Bronchial epithelial cell (primary cell): ENCODE measurements at places on chromosomes 5 and 9. TPM values are rescaled to one million over a fixed set of nuclear protein-coding genes. Genes with fewer than 3 reads are reported as not detected.

GRCh38 chr9:136939996-136940525, 4.5 kb downstream of the FBXW5 start:
- DNase-seq, result no peak

- DNase-seq, result no peak
Measured at GRCh38 chr5:981456-981855, 27.1 kb upstream of the NKD2 start.

GRCh38 chr5:130397132-130397531, 492.9 kb downstream of the CHSY3 start:
- no peak for DNase-seq

The NMUR2 gene
- not detected in 2 replicates for total RNA-seq

GRCh38 chr9:37968228-37968701, 64.3 kb upstream of the SLC25A51 start:
- peak; percentile 84 for DNase-seq

DNA sequence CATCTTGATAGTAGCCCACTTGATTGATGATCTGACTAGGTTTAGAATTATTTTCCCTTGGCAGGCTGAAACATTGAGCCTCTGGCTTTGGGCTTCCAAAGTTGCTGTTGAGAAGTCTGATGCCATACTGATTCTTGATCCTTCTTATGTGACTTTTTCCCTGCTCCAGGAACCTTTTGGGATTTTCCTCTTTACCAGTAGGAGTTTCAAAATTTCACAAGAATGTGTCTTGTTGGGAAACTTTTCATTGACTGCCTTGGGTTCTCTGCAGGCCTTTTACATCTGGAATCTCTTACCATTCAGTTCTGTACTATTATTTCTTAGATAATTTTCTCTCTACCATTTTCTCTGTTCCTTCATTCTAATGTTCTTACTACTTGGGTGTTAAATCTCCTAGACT, 20.0 kb downstream of the STC2 start:
- no peak for DNase-seq

The SHISAL2B gene
- not detected in 2 replicates for total RNA-seq

- no peak for DNase-seq
Measured at GRCh38 chr5:71522151-71522550, 65.0 kb upstream of the MCCC2 start.

The SQSTM1 gene
- 686 and 733 TPM in 2 replicates for total RNA-seq

The FPGS gene
- 46.9 and 70.0 TPM in 2 replicates for total RNA-seq

The INSL4 gene
- total RNA-seq, result 0.26 TPM in 1 of 2 replicates, not detected in the other

The HBEGF gene
- 23.8 and 76.6 TPM in 2 replicates for total RNA-seq

- no peak for DNase-seq
Measured at GRCh38 chr9:127611603-127611898, 526 bp upstream of the STXBP1 start.

DNA sequence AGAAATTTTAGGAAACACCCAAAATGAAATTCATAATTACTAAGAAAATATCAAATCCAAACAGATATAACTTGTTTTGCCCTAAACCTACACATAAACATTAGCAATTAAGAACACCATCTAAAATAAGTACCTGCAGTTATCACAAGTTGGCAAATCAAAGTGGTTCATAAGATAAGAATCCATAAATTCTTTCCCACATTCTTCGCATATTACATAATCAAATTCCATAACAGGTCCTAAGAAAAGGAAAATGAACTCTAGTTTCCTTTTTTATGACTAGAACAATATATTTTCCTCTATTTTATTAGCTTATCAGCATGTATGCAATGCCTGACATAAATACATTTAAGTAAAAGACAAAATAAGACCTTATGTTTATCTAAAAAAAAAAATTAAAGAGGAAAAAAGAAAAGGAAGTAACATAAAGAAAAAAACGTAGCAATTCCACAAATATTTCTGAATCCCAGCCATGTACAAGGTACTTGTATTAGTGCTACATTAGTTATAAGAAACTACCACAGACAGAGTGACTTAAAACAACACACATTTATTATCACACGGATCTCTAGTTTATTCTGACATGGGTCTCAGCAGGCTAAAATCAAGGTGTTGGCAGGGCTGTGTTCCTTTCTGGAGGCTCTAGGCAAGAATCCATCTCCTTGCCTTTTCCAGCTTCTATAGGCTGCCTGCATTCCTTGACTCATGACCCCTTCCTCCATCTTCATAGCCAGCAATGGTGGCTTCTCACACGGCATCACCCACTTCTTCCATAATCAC, 7.5 kb downstream of the XPA start:
- peak; percentile 30 for DNase-seq

DNA sequence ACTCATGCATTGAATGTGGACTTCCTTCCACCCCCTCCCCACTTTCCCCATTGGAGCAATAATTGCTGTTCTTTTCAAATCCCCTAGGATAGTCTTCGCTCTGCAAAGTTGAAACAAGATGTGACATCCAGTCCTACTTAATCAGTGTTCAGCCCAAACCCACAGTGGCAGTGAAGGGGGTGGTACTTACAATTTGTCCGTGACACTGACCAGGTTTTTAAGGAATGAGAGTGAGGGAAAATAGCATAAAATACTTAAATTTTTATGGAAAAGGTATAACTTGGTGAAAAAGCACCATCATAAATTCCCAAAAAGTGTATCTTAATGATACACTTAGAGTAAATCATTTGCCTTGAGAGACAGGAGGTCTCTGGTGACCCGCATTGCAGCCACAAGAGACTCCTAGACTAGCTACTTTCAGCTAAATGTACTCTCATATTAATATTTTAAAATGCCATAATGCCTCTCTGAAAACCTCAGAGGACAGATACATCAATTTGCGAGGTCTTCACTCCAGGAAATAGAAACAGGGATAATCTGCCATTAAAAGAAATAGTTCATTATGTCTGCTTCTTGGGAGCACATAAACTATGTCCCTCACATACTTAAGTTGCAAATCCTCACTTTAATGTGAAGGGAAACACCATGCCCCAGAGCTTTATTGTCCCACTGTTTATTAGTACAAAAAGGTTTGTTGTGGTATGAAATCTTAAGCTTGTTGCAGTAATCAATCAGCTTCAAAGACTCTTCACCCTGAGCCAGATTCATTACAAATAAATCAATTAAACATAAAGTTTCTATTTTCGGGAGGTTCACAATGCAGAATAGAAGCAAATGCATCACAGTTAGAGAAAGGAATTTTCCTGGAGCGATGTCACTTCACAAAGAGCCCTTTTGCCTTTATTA, 343.6 kb upstream of the ISL1 start:
- DNase-seq, result no peak

DNA sequence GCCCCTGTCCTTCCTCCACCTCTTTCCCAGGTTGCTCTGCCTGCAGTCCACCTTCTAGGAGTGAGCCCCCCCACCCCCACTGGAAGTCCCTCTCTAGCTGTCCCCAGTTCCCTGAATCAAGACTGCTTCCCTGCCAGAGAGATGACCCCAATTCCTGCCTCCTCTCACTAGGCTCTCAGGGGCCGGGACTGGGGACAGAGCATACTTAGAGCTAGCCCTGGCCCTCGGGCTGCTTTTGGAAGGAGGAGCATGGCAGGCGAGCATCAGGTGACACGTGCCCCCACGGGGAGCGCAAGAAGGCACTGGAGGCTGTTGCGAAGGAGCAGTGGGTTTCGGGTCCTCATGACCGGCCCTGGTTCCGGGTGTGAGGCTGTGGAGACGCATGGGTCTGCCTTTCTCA, 9.7 kb downstream of the TRAF2 start:
- no peak for DNase-seq

DNA sequence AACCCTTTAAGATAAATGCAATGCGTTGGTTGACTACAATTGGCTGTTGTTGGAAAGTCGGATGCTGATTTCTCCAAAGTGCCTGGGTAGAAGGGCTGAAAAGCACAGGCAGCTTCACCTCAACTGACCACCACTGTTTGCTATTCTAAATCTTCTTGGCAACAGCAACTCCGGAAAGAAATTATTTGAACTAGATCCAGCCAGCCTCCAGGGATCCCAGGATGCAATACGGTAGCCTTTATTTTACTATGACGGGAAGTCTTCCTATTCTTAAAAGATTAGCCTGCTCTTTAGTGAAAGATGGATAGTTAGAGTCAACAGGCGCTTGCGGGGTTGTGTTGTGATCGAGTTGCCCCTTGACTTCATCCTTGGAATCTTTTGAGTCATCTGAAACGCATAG, 78.6 kb upstream of the KLF9 start:
- DNase-seq, result no peak

The SLC6A18 gene
- total RNA-seq, result not detected in 2 replicates

The ENTPD2 gene
- total RNA-seq, result 0.79 and 1.2 TPM in 2 replicates

The C9orf153 gene
- 0.26 TPM in 2 replicates for total RNA-seq

The REEP2 gene
- total RNA-seq, result 2.4 and 4.5 TPM in 2 replicates

- no peak for DNase-seq
Measured at GRCh38 chr5:67272453-67273130, 76.0 kb upstream of the CD180 start.

DNA sequence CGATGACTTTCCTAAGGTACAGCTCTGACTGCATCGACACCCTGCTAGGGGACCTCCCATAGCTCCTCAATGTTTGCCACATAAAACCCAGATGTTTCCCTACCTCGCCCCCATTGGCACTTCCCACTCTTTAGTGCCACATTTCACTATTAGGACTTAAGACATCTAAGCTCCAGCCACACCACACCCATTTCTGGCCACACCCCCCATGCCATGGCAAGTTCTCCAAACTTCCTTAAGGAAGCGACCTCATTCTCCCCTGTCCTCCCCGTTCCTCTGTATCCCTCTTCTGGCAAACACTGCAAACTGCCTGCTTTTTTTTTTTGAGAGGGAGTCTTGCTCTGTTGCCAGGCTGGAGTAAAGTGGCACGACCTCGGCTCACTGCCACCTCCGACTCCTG, 62.9 kb downstream of the USP20 start:
- peak; percentile 62 for DNase-seq

DNA sequence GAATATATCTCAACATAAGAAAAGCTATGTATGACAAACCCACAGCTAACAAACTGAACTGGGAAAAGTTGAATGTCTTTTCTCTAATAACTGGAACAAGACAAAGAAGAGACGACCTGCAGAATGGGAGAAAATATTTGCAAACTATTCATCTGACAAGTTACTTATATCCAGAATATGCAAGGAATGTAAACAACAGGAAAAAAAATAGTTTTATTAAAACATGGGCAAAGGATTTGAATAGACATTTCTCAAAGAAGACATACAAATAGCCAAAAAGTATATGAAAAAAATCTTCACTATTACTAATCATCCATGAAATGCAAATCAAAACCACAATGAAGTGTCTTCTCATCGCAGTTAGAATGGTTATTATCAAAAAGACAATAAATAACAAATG, 181.7 kb upstream of the TLX3 start:
- DNase-seq, result no peak

DNA sequence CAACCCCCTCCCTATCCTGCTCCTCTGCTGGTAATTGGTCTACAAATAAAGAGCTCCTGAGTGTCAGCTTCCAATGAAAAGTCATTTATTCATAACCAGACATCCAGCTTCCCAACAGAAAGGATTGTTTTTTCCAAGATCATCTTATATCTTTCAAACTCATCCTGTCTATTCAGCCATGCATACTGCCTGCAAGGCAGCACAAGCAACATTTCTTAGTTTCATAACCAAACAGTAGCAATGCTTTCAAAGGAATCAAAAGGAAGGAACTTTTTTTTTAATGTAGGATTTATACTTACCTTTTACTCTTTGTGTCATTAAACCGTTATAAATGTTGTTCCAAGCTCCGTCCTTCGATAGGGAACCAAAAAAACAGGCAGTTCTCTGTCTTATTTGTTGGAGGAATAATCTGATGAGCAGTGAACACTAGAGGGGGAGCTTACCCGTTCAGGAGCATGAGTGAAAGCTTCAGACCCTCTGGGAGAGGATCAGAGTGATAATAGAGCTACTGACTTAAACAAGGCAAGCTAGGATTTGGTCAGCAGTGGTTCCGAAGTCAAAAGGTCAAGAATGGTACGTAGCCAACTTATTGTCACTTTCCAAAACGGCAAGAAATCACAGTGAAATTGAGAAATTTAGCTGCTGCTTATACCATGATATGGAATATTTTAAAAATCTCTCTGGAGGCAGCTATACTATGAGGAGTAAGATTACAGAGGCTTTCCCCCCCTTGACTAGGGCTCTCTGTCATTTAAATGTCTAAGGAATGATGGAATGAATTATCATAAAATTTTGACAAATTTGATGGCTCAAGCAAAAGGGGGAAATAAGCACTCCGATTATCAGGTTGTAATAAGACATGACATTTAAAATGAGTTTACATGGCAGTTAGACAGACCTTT, 892.9 kb downstream of the NR2F1-AS1 start:
- DNase-seq, result peak; percentile 21

DNA sequence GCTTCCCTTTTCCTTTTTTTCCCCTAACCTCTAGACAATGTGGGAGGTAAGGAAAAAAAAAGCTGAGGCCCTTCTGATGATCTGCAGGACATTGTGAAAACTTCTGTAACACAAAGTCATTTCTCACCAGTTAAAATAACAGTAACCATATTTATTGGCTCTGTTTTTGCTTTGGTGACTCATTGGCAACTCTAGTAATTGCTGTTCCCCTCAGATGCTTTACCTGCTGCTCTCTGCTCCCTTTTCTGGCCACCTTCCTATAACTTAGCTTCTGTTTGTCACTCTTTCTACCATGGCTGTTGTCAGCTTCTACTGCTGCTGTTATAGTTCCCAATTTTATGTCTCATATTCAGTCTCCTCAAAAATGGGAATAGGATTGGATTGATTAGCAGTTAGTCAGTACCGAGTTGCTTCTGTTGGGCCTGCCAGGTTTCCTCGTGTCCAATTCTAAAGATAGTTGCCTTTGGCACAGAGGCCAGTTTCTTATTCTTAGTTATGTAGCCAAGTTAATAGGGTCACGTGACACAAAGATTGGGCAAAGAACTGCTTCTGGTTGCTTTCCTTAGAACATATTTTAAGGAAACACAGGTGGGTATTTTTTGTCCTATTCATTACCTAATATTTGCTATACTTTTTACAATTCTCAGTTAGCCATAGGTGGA, 16.8 kb downstream of the SCAMP1 start:
- DNase-seq, result peak; percentile 18

DNA sequence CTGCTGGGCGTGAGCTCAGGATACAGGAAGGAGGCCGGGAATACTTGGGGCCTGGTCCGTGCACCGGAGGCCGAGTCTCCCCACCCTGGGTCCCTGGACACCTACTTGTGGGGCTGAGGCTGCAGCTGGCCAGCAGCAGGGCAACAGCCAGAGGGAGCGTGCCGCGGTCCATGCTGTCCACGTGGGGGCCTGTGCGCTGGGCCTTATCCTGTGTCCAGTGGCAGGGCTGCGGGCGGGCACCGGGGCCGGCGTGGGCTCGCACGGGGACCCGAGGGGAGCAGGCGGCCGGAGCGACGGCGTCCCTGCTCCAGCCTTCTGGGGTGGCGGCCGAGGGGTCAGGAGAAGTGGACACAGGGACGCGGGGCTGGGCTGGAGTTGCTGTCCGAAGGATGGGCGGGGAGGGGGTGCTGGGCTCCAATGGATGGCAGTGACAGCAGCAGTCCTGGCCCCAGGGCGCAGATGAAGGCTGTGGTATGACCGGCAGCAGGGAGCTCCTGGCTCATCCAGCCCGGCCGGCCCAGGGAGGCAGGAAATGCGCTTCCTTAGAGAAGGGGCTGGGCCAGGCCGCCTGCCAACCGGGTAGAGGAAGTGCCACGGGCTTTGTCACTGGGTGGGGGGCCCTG, at the start of gene ENG:
Gene ENG (minus strand): TSS at position 475 of the 623 bp plus-strand sequence. CDS start 303 bp downstream, at position 172.
- peak; percentile 10 for DNase-seq

GRCh38 chr9:112647596-112647995, 70.3 kb downstream of the INIP start:
- DNase-seq, result peak; percentile 9
